ENCODE measurements at places on chromosomes 13 and 19. TPM values are rescaled to one million over a fixed set of nuclear protein-coding genes. Genes with fewer than 3 reads are reported as not detected.
A peak's percentile ranks its signal among the peaks of the same experiment; 100 is the strongest.

GRCh38 chr13:52371736-52372247 lies 34.2 kb downstream of the THSD1 start:
- no peak for DNase-seq
- H3K27me3 ChIP-seq = no peaks in the 10 kb centered on the region
- H3K4me3 ChIP-seq = no peak overlapping the region
- no peak overlapping the region for H3K27ac ChIP-seq
- H3K36me3 ChIP-seq = no peaks in the 10 kb centered on the region

DNA sequence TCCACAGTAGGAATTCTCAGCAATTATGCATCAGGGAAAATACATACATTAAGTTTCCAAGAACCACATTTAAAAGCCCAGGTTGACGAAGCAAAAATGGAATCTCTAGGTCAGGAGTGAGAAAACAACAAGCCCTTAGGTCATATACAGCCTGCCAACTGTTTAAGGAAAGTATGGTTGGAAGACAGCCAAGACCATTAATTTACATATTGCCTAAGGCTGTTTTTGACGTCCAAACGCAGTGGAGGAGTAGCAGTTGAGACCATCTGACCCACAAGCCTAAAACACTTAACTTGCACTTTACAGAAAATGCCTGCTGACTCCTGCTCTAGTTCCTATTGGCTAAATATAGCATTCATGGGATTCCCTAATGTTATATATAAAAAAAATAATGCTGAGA lies 299.0 kb downstream of the ITGBL1 start:
- peaks cover 4% of the 10 kb centered on the region for H3K4me1 ChIP-seq
- no peak overlapping the region for H3K27ac ChIP-seq
- H3K27me3 ChIP-seq = no peaks in the 10 kb centered on the region
- no peaks in the 10 kb centered on the region for H3K36me3 ChIP-seq
- peak; percentile 30 for DNase-seq

DNA sequence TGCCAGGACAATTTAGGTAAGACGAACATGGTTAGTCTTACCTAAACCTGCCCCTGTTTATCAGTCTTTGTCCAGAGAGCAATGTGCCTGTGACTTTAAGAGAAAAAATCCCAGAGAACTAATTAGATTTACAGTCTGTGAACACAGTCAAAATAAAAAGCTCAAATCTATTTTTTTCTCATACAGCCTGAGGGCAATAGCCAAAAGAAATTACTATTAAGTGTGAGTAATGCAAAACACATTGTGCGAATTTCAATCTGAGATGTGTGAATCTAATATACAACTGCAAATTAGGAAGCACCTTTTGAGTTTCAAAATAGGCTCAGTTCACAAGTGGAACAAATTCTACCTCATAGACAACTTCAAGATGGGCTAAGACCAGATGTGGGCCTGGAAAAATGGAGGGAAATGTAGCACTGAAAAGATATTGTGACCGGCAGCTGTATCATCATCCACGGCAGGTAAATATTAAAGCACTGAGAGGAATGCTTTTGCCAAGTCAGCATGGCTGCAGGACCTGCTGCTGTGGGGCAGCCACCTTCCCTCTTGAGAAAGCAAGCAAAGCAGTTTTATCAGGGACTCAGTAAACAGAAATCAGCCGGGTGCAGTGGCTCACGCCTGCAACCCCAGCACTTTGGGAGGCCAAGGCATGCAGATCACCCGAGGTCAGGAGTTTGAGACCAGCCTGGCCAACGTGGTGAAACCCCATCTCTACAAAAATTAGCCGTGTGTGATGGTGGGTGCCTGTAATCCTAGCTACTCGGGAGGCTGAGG lies 114.8 kb downstream of the KATNAL1 start:
- H3K27ac ChIP-seq = no peak overlapping the region
- H3K4me3 ChIP-seq = no peak overlapping the region
- no peak for DNase-seq
- H3K4me1 ChIP-seq = no peaks in the 10 kb centered on the region
- no peaks in the 10 kb centered on the region for H3K36me3 ChIP-seq

GRCh38 chr19:45423033-45423588 lies 606 bp downstream of the ERCC1 start:
- H3K4me3 ChIP-seq = peak overlapping the region; percentile 58
- no peak overlapping the region for H3K27ac ChIP-seq
- peaks cover 14% of the 10 kb centered on the region for H3K4me1 ChIP-seq
- H3K27me3 ChIP-seq = no peaks in the 10 kb centered on the region
- DNase-seq = no peak

Gene KISS1R
- 4.0 TPM for total RNA-seq

DNA sequence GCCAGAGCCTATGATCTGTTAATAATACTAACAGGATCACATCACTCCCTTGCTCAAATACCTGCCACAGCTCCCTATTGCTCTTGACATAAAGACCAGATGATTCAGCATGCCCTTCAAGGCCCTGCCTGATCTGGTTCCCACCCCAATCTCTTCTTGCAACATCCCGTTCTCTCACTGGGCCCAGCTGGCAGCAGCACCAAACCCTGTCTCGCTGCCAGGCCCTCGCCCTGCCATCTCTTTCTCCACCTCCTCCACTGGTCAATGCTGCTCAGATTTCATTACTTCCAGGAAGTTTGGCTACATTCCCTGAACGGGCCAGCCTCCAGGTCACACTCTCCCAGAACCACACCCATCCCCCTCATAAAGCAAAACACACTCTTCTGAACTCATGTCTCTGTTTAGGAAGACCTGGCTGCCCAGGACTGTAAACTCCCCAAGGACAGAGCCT lies 8.6 kb upstream of the BCAT2 start:
- no peaks in the 10 kb centered on the region for H3K27me3 ChIP-seq
- H3K4me3 ChIP-seq = no peak overlapping the region
- no peak for DNase-seq
- H3K4me1 ChIP-seq = no peaks in the 10 kb centered on the region
- H3K27ac ChIP-seq = no peak overlapping the region
- no peaks in the 10 kb centered on the region for H3K36me3 ChIP-seq

Gene KLK1
- not detected for total RNA-seq

Gene OR10H1
- not detected for total RNA-seq

Gene CBLC
- total RNA-seq = 27.1 TPM

DNA sequence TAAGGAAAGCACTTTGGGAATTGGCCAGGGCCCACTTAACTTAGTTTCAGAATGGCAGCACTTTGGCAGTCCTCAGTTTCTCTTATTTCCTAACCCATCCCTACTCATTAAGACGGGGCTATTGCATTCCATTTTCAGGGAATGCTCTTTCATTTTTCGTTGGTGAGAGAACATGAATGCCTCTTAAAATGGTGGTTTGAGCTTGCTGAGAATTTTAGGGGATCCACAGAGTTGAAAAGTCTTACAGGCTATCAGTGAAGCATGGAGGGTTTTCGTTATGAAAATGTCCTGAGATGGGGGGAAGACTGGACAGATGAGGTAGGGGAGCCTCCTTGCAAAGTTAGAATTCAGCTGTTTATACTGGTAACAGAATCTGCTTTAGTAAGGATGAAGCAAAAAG lies 71.4 kb downstream of the LRCH1 start:
- DNase-seq = no peak
- no peaks in the 10 kb centered on the region for H3K36me3 ChIP-seq

Gene IQCN
- total RNA-seq = 0.35 TPM

- H3K27ac ChIP-seq = no peak overlapping the region
- H3K27me3 ChIP-seq = no peaks in the 10 kb centered on the region
These were observed 114.8 kb downstream of the SUCLA2 start for GRCh38 chr13:47886314-47886713.

DNA sequence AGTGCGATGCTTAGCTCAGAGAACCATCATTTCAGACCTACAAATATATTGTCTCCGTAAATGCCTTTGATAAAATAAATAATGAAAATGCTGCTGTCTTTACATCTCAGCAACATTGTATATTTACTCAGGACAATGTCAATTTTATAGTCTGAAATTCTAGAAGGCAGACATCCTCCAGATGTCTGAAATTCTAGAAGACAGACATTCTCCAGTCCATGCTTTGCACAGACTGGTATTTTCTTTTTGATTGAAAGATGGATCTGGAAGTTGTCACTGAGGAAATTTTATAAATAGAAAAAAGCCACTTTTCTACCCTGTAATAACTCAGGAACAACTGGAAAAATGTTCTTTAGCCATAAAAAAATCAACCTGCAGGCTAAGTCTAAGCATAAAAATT lies 2293.3 kb downstream of the PCDH9 start:
- H3K36me3 ChIP-seq = no peaks in the 10 kb centered on the region
- H3K27me3 ChIP-seq = no peaks in the 10 kb centered on the region
- H3K4me3 ChIP-seq = no peak overlapping the region
- H3K4me1 ChIP-seq = no peaks in the 10 kb centered on the region

- peak overlapping the region; percentile 23 for H3K4me3 ChIP-seq
- no peaks in the 10 kb centered on the region for H3K36me3 ChIP-seq
- no peak overlapping the region for H3K27ac ChIP-seq
- DNase-seq = no peak
- H3K4me1 ChIP-seq = peaks cover 49% of the 10 kb centered on the region
These were observed 32.8 kb upstream of the NANOS3 start for GRCh38 chr19:13844130-13844631.

Gene DDX49
- total RNA-seq = 49.6 TPM

DNA sequence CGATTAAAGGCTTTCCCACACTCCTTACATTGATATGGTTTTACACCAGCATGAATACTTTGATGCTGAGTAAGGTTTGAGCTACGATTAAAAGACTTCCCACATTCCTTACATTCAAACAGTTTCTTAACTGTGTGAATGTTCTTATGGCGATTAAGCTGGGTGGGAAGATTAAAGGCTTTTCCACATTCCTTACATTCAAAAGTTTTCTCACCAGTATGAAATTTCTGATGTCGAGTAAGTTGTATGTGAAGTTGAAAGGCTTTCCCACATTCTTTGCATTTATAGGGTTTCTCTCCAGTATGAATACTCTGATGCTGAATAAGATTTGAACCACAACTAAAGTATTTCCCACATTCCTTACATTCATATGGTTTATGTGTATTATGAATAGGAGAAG lies 20.0 kb downstream of the ZNF780B start:
- no peak overlapping the region for H3K27ac ChIP-seq
- peaks cover 31% of the 10 kb centered on the region for H3K36me3 ChIP-seq
- H3K4me3 ChIP-seq = no peak overlapping the region
- H3K4me1 ChIP-seq = no peaks in the 10 kb centered on the region
- no peaks in the 10 kb centered on the region for H3K27me3 ChIP-seq

Gene NCR1
- 0.78 TPM for total RNA-seq

DNA sequence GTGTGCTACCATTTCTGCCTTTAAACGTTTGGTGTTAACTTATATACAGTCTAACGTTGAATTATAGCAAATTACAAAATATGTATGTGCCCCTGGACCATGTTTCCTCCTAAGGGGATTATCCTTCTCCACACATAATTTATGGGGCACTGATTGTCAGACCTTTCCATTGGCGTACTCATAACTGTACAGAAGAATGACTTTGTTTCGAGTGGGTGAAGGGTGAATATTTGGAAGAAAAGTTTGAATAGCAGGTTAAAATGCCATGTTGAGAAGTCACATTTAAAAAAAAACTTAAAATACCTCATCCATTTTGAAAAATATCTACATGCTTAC lies 58.8 kb downstream of the SLC10A2 start:
- H3K27ac ChIP-seq = no peak overlapping the region
- H3K36me3 ChIP-seq = no peaks in the 10 kb centered on the region
- no peaks in the 10 kb centered on the region for H3K27me3 ChIP-seq
- no peak for DNase-seq
- no peaks in the 10 kb centered on the region for H3K4me1 ChIP-seq

DNA sequence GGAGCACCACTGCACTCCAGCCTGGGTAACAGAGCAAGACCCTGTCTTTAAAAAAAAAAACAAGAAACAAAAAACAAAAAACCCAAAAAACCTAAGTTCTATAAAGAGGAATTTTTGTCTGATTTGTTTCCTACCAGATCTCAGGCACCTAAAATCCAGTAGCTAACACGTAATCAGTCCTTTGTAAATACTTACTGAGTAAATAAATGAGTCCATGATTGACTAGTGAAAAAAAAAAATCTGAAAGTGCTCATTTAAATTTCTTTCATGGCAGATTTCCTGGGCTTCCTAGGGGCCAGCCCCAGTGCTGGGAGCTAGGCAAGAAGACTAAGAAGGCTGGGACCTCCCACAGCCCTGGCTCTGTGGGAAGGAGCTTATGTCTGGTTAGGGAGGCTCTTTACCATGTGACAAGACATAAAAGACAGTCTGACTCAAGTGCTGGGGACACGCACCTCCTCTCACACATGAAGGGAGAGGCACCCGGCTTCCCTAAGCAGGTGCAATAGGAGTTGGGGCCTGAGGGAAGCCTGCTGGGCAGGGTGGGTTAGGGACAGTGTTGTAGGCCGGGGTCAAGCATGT lies 22.5 kb downstream of the LIG1 start:
- no peak overlapping the region for H3K4me3 ChIP-seq
- H3K27me3 ChIP-seq = no peaks in the 10 kb centered on the region
- DNase-seq = no peak
- H3K4me1 ChIP-seq = no peaks in the 10 kb centered on the region

GRCh38 chr13:72255908-72256307 lies 388.9 kb upstream of the DACH1 start:
- DNase-seq = peak; percentile 82
- no peaks in the 10 kb centered on the region for H3K4me1 ChIP-seq
- H3K36me3 ChIP-seq = no peaks in the 10 kb centered on the region
- H3K4me3 ChIP-seq = no peak overlapping the region
- no peak overlapping the region for H3K27ac ChIP-seq

GRCh38 chr19:58568453-58569130 lies 4.5 kb downstream of the MZF1 start:
- no peak for DNase-seq
- H3K4me3 ChIP-seq = no peak overlapping the region
- H3K27me3 ChIP-seq = peaks cover 11% of the 10 kb centered on the region
- no peaks in the 10 kb centered on the region for H3K36me3 ChIP-seq
- peaks cover 4% of the 10 kb centered on the region for H3K4me1 ChIP-seq
- no peak overlapping the region for H3K27ac ChIP-seq

DNA sequence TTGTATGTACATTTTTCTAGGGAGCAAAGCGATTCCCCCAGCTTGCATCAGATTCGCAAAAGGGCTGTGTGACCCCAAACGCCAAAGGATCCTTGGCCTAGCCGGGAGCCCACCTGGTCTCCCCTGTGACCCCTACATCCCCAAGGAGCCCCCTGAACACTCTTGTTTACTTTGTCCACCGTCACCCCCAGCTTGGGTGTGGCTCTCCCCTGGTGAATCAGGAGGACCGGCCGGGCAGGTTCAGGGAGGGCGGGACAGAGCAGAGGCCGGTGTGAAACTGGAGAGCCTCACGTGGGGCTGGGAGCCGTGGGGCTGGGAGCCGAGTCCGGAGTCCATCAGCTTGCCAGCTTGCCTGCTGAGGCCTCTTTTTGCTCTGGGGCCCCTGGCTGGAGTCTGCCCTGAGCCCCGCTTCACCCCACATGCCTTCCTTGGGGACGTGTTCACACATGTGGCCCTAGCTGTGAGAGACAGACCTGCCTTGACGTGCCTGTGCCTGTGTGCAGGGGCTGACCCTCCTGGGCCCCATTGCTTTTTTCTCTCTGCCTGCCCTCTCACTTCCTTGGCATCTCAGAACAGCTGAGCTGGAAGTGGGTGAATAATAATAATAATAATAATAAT lies 2.0 kb downstream of the ITPKC start:
- H3K36me3 ChIP-seq = no peaks in the 10 kb centered on the region
- peak overlapping the region; percentile 99 for H3K4me3 ChIP-seq
- peak overlapping the region; percentile 84 for H3K27ac ChIP-seq
- H3K4me1 ChIP-seq = peaks cover 22% of the 10 kb centered on the region
- no peaks in the 10 kb centered on the region for H3K27me3 ChIP-seq
